ENCODE measurements at places on chromosomes 6 and 20.
A peak's percentile ranks its signal among the peaks of the same experiment; 100 is the strongest.

GRCh38 chr6:164570801-164571200 lies 738.6 kb downstream of the C6orf118 start:
- no peak for DNase-seq

- no peak for DNase-seq
These were observed 643.6 kb upstream of the PTCHD4 start for GRCh38 chr6:48754641-48755040.

DNA sequence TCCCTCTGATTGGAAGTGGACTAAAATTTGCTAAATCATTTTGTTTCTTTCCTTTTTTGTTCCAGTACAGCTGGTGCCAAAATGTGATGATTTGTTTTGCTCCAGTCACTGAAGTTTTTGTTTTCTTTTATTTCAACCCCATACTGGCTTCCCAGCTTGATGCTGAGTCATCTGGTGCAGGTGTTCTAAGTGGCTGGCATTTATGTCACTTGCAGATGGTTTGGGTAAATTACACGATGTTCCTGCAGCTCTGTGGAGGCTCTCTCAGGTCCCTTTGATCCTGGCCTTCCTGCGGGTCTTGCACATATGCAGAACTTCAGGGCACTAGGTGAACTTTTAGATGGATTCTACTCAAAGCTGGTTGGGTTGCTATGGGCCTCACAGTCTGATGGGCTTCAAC lies 577.7 kb downstream of the HAO1 start:
- DNase-seq = no peak

DNA sequence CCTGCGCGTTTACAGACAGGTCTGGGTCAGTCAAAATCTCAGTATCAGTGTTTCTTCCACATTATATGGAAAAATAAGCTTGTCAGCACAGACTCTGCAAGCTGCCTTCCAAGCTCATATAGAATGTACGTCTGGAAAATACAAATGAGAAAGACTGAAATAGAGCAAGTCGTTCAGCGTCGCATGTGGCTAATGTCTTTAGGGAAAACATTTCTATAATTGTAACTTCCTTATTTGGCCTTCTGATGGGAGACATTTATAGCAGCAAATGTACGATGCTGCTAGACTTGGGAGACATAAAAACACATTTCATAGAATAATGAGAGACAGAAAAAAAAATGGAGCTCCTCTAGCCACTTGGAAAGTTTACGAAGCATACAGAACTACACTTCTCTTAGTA lies 122.2 kb downstream of the KIF16B start:
- no peak for DNase-seq

GRCh38 chr6:12622566-12622965 lies 94.0 kb upstream of the PHACTR1 start:
- no peak for DNase-seq

DNA sequence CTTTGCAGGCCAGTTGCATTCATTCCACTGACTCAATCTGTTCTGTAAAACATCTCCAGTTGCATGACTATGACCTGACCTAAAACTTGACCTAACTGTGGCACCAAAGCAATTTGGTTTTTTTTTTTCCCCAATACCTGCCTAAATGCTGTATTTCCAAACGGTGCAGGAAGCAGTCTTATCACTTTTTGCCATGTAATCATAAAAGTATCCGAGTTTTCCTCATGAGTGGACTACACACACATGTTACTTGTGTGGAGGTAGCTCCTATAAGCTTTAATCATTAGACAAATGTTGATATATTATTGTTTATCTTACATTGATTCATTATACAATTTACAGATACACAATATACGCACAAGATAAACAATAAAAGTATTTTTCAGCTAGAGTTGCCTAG lies 373.7 kb downstream of the BTBD3 start:
- DNase-seq = no peak

- no peak for DNase-seq
These were observed 260.3 kb downstream of the LRFN2 start for GRCh38 chr6:40326714-40327421.

DNA sequence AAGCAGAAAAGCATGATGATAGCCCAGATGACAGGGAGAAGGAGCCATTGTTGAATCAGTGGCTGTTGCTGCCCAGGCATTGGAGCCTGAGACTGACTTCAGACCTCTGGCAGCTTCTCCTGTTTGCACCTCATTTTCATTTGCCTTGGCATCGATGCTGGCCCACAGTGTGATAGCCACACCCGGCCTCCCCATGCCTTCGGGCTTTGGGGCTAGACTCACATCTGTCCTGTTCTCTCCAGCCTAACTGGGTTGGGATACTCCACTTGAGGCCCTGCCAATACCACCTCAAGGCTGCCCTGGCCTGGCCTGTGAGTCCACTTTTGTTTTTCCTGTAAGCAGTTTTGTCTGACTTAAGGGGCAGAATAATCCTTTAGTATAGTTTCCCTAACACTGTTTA lies 140.4 kb downstream of the UST start:
- DNase-seq = no peak

DNA sequence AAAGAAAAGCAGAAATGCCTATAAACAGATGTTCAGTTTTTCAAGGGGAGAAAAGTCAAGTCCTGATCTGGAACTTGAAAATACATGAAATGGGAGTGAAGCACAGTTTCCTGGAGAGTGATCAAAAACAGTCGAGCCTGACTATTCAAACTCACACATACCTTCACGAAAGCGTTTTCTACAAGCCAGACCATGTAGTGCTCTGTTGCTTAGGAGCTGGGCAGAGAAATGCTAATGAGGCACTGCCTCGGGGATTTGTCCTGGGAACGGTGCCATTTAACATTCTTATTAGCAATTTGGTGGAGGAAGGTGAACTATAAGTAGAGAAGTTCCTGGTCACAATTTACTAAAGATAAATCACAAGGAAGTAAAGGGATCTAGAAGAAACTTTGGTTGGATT lies 5.9 kb downstream of the NHSL1 start:
- DNase-seq = peak; percentile 43

DNA sequence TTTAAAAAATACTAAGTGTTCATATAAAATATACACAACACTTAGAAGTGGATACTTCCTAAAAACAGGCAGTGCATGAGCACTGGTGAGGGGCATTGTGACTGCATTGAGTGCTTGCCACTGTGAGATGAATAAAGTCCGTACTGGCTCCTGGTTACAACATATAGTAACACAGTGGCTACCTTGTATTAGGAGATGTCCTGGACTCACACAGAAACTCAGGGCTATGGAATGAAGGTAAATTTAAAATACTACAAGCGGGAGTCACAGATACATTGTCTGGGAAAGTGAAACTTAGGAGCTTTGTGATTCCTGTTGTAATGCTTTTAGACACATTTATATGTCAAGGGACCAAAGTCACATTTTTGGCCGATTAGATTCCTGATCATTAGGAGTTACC lies 36.5 kb upstream of the HLA-G start:
- DNase-seq = no peak

GRCh38 chr20:43824309-43825050 lies 90.2 kb upstream of the TOX2 start:
- peak; percentile 57 for DNase-seq

DNA sequence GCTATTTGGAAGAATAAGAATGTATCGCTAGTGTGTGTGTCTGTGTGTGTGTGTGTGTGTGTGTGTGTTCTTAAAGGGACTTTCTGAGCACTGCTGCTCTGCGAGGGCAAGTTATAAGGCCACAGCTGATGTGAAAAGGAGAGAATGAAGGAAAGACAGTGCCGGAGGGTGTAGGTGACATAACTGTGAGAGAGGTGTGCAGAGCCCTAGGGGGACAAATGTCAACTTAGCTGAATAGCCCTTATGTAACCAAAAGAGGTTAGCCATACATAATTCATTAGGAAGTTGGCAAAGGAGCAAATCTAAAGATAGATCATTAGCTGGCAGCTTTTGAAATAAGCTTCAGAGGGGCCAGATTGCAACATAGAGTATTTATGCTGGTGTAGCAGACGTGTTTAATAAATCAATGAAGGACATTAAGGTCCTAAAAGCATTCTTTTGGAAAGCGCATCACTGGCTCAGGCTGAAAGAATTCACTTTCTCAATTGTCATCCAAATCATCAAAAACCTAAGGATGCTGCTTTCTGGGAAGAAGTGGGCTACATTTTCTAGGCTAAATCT lies 81.0 kb downstream of the NDUFAF5 start:
- no peak for DNase-seq

- DNase-seq = no peak
These were observed 949.6 kb downstream of the TBC1D32 start for GRCh38 chr6:120384671-120385070.

- DNase-seq = no peak
These were observed 268.8 kb downstream of the LMBRD1 start for GRCh38 chr6:69527921-69528476.

GRCh38 chr6:130932921-130933320 lies 105.7 kb downstream of the SMLR1 start:
- DNase-seq = no peak
